NCI-H524 (cell line): ENCODE measurements at places on chromosomes 1 and 21.
A peak's percentile ranks its signal among the peaks of the same experiment; 100 is the strongest.

DNA sequence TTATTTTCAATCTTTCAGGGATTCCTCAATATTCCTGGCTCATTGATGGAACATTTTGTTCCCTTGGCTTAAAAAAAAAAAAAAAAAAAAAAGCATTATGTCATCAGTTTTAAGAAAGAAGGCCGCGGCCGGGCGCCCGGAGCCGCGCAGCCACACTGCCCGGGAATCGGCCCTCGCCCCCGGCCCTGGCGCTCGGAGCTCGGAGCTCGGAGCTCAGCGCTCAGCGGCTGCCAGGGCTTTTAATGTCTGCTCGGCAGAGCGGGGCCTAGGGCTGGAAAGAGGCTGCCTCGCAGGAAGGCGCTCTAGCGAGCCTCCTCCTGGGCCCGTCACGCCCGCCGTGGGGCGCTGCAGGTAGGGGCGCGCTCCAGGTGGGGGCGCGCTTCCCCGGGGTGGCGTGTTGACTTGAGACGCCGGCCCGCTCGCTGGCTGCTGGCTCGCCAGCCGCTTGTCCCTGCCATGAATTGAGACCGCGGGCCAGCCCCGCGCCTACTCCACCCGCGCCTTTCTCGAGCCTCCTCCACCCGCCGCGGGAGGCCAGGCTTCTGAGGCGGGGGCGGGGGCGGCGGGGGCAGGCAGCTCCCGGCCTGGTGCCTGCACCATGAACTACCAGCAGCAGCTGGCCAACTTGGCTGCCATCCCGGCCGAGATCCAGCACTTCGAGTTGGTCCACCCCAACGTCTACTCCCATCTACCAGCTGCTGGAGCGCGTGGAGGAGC lies 5.4 kb upstream of the TDRD5 start:
- peak; percentile 62 for DNase-seq

GRCh38 chr1:169809370-169810095 lies 14.8 kb upstream of the METTL18 start:
- no peak for DNase-seq

DNA sequence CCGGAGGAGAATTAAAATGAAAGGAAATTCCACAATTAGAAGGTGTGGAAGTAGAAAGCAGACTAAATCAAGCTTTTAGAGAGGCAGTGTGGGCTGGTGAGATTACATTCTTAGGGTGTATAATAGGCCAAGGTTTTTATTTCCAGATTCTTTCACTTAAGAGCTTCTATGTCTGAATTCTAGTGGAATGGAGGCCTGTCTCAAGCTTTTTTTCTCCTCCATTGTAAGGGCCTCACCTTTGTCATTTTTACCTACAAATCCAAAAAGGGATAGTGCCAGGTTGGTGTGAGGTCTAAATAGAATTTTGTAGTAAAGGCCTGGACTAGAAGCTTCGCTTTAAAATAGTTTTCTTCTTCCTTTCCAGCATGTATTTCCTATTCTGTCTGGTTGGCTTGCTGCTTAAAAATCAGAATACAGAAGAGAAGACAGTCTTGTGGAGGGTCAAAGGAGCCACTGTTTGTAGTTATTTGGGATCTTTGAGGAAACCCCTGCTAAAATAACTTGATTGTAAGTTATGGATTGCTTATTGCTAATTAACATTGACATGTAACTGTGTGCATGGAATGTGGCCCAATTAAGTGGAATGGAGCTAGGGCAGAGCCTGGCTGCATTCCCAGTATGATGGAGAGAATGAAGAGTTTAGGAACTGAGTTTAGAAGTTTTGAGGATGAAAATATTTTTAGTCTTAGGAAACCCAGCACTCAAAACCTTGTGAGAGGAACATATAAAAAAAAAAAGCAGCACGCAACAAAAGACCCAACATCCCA lies 162.5 kb upstream of the B3GALT2 start:
- DNase-seq = no peak

DNA sequence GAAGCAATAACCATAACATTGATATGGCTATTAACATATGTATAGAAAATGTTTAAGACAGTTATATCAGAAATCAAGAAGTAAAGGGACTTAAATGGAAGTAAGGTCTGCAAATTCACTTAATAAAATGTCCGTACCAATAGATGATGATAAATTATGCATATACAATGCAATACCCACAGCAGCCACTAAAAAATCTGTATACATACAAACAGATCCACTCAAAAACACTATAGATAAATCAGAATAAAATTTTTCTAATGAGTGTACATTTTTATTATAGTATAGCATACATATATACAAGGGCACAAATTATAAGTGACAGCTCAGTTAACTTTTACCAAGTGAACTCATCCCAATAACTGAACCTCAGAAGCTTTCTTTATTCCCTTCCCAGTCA lies 6.0 kb downstream of the LORICRIN start:
- no peak for DNase-seq

GRCh38 chr1:158117854-158118704 lies 62.6 kb upstream of the CD1D start:
- DNase-seq = peak; percentile 32

DNA sequence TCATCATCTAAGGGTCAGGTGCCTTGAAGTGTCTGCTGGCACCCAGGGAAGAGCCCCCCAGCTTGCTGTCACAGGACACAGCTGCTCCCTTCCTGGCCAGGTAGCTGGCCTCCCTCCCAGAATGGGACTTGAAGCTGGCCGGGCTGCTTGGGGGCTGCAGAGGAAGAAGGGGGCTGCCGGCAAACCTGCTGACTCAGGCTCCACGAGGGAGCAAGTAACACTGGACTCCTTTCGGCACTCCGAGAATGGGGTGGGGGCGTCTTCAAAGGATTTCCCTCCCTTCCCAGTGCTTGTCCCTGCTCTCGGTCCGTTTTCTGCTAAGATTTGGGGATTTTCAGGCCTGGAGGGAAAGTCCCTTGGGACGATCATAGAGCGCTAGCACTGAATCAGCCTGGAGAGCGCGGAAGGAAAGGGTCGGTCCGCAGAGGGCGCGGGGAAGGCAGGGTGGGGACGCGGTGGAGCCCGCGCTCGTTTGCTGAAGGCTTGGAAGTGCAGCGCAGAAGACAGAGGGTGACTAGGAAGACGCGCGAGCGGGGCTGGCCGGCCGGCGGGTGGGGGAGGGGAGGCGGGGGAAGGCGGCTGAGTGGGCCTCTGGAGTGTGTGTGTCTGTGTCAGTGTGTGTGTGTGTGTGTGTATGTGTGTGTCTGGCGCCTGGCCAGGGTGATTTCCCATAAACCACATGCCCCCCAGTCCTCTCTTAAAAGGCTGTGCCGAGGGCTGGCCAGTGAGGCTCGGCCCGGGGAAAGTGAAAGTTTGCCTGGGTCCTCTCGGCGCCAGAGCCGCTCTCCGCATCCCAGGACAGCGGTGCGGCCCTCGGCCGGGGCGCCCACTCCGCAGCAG lies at the start of gene CSF1:
TSS of gene CSF1 (plus strand) at position 727 of the 840 bp plus-strand sequence. CDS start 175 bp downstream, outside the sequence.
- peak; percentile 8 for DNase-seq

DNA sequence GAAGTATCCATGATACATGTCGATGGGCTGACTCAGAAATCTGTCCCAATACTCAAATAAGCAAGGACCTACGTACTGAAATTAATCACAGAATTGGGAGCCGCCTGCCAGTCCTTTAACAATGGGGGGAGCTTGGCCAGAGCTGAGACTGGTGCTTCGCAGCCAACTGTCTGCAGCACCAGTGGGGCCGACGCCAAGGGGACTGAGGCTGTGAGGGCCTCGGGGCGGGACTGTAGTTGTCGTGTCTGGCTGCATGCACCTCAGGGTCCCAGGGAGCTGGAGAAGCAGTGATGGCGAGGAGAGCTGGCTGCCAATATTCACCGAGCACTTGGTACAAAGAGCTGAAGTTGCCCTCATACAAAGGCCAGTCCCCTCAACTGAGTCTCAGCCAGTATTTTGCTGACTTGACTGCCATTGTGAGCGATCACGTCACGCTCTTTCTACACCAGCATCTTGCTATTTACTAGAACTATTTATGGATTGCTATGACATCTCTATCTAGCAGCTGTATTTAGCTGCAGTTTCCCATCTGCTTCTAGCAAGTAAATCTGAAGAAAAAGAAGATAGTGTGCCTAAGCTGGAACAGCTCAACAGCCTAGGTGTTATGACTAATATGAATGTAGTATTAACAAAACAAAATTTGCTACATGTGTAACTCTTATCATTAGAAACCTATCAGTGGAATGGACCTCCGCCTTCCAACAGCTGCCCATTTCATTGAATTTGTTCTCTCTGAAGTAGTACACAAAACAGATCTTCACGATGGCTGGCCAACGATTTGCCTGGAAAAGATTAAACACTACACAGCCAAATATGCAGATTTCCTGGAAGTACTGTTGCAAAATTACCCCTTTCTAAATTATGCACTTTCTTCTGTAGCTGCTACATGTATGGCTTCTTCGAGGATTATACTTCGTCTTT lies 29.1 kb downstream of the EVI5 start:
- no peak for DNase-seq

DNA sequence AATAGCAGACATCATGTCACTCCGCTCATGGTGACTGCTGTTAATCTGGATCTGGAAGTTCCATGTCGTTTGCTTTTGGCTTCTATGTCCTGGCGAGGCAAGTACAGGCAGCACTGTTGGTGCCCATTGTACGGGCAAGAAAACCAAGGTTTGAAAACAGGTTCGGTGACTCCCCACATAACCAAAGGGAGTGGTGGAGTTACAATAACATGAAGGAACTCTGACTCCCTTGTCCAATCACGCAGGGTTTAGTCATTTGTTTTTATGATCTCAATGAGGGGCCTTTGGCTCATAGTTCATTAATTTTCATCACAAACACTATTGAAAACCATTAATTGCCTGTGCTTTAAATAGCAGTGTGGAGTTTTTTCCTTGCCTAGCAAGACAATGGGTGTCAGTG lies 82.9 kb upstream of the SSX2IP start:
- no peak for DNase-seq

- no peak for DNase-seq
Observed at GRCh38 chr1:88341447-88341846, 342.6 kb upstream of the PKN2 start.

GRCh38 chr1:110675060-110675791 lies 486 bp upstream of the KCNA3 start:
- peak; percentile 8 for DNase-seq

DNA sequence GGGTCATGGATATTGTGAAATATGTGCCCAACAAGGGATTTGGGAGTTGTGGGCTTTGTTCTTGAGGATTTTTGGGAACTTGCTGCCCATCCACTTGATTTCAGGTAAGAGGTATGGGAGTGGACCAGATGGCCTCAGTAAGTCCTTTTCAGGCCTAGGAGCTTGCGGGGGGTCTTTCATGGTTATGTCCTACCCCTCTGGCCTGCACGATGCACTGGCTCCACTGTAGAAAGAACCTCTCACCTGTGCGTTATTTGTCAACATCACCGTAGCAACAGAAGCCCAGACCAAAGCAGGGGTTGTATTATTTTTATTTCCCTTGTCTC lies 8.6 kb downstream of the RIIAD1 start:
- no peak for DNase-seq

DNA sequence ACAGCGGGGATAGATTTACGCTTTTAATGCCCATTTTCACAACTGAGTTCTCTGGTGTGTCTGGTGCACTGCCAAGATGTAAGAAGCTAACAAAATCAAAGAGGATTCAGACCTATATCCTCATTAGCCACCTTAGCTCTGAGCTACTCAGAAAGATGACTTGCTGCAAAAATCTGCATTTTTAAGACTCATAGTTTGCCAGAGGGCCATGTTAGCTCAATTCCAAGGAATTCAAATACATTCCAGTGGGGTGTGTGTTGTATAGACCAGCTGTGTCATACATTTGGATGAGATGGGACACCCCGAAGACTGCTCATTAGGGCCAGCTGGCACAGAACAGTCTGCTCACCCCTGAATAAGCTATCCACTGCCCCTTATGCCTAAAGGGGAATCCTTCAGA lies 8.9 kb downstream of the DENND2D start:
- DNase-seq = no peak

DNA sequence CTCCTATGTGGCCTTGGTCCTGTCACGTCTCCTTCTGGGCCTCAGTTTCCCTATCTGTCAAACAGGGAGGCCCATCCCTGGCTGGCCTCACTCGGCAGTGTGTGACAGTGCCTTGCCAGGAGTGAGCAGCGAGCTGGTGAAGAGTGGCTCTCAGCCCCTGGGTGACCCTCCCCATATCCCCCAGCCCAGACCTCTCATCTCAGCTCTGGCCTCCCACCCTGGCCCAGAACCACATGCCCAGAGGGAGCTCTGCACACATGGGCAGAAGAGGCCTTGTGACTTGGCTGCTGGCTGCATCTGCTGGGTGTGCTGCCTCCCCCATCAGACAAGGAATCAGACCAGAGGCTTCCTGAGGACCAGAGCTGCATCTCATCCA lies 19.5 kb upstream of the PADI1 start:
- DNase-seq = no peak

- DNase-seq = no peak
Observed at GRCh38 chr1:75426688-75427087, 184.2 kb downstream of the SLC44A5 start.

- peak; percentile 61 for DNase-seq
Observed at GRCh38 chr21:14762734-14763694, 216.9 kb upstream of the SAMSN1 start.

DNA sequence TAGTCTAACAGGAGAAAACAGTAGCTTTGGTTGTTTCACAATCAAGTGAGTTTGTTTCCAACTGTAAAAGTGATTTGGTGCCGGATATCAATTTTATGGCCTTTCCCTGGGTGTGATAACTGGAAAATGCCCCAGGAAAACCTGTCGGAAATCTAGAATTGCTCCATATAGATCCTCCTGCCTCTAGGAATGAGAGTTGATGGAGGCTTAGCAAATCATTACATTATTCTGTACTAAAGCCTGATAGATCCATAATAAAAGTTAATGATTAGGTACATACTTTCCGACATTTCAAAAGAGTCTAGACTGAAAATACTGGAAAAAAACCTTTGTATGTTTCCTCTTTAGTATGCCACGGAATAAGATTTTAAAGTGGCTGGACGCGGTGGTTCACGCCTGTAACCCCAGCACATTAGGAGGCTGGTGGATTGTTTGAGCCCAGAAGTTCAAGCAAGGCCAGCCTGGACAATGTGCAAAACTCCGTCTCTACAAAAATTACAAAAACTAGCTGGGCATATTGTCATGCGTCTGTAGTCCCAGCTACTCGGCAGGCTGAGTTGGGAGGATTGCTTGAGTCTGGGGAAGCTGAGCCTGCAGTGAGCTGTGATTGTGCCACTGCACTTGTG lies 70.0 kb upstream of the SLC45A1 start:
- DNase-seq = no peak

- DNase-seq = no peak
Observed at GRCh38 chr1:154499446-154499845, 2.6 kb upstream of the TDRD10 start.

- no peak for DNase-seq
Observed at GRCh38 chr1:206960676-206961386, 9.4 kb downstream of the FCAMR start.

- no peak for DNase-seq
Observed at GRCh38 chr1:179828554-179829110, 49.0 kb downstream of the TOR1AIP2 start.

DNA sequence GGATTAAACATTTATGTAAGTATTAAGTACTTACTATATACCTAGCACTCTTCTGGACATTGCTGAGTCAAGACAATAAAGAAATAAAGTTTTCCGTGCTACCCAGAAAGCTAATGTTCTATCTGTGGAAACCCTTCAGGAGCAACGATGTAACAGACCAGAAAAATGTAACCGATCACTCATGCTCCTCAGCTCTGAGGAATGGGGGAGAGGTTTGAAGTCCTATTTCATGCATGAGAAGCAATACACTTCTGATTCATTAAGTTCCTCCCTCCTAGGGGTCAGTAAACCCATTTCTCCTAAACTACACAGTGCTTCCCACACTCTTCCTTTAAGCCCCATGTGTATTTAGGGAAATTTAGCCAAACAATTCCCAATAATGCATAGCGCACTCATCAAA lies 25.6 kb upstream of the KAZN start:
- DNase-seq = no peak

GRCh38 chr1:26171084-26172072 lies at the start of gene ZNF593OS:
Gene ZNF593OS (minus strand): TSS chr1:26171832. CDS start chr1:26171661, 171 bp downstream.
- no peak for DNase-seq

GRCh38 chr1:77057994-77058585 lies 161.1 kb downstream of the PIGK start:
- DNase-seq = no peak
